ENCODE measurements at places on chromosomes 5 and 9.

GRCh38 chr9:137278721-137279711 is 1.5 kb downstream of the TOR4A start:
- DNase-seq, result no peak

- no peak for DNase-seq
Observed at GRCh38 chr5:136034984-136035383, 6.2 kb downstream of the TGFBI start.

- no peak for DNase-seq
Observed at GRCh38 chr9:71858812-71859211, 52.2 kb downstream of the ABHD17B start.

DNA sequence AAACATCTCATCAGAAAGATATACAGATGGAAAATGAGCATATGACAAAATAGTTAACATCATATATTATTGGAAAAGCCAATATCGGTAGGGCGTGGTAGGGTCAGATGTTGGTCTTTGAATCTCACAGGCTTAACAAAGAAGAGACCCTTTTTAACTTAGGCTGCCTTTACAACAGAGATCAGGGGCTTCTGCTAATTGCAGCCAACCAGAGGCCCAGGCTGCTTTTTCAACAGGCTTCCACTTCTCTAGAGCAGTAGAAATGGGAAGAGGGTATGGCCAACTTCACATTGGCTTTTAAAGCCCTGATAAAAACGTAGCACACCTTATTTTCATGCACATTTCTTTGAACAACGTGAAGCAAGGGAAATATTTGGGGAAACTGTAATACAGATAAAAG is 764.3 kb upstream of the CTNND2 start:
- no peak for DNase-seq

DNA sequence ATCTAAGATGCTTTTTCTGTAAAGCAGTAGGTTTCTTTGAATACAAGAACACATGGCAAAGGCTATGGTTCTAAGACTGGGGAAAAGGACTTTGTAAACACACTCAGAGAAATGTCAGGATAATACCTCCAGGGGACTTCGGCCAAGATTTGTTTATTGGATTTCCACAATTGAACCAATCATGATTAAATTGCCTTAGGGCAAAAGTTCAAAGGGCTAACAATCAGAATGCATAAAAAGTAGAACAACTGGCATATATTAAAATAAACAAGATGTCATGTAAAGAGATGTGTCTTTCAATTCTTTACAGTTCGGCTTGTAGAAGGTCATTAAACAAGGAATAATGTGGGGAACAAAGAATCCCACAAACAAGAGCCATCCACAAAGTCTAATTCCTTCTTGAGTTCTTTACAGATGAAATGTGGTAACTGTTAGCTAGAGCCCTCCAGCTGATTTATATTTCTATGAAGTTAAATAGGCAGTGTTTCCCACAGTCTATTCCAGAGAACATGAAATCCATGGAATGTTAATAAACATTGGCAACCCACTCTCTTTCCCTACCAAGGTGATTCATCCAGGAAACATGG is 565.5 kb downstream of the ZNF608 start:
- no peak for DNase-seq

- no peak for DNase-seq
Observed at GRCh38 chr5:149224282-149224681, 47.4 kb upstream of the AFAP1L1 start.

DNA sequence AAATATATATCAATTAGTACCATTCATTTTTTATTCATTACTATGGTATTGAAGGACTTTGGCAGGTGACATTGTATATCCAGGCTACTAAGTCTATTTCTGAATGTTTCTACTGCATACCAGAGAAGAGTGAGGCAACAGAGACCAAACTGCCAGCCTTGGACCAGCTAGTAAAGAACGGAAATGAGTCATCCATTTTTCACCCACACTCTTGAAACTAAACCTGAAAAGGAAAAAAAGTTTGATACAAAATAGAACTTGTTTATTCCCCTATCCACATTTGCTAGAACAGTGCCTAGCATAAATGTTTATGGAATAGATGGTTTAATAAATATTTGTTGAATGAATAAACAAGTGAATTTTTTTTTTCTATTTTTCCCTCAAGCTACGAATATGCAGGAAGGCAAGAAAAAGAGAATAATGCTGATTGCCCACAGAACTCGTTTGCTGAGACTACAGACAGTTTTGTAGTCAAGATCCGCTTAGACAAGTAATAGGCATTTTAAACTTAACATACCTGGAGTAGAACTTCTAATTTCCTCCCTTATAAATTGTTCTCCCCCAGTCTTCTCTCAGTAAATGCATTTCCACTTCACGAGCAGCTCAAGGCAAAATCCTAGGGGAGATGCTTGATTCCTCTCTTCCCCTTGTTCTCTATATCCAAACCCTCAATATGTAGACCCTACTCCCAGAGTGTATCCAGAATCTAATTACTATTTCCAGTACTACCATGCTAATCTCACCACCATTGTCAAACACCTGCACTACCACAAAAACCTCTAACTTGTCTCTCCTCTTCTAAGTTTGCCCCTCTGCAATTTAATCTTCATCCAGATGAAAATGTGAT is 146.2 kb upstream of the RASA1 start:
- DNase-seq, result peak; percentile 91

DNA sequence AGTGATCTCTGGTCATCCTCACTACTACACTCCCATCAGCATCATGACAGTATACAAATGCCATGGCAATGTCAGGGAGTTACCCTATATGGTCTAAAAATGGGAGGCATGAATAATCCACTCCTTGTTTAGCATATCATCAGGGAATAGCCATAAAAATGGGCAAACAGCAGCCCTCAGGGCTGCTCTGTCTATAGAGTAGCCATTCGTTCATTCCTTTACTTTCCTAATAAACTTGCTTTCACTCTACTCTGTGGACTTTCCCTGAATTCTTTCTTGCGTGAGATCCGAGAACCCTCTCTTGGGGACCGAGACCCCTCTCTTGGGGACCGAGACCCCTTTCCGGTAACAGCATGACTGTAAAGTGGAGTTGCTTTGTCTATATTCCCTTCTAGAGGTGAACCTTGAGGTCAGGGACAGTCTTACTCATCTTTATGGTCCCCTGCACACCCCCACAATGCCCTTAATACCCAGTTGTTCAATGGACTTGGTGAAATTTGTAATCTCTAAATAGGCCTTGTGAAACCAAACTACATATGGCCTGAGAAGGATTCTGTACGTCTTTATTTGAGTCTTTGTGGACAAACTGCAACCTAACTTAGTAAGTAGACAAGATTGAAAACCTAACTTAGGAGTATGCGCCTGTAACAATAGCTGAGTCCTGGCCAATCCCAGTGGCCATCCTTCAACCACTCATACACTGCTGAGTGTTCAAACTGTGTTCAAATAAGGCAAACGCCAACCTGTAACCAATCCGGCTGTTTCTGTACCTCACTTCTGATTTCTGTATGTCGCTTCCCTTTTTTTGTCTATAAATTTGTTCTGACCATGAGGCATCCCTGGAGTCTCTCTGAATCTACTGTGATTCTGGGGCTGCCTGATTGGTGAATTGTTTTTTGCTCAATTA is 32.3 kb upstream of the UBTD2 start:
- DNase-seq, result no peak

GRCh38 chr5:41122459-41122858 is 51.3 kb upstream of the MROH2B start:
- DNase-seq, result no peak

- DNase-seq, result no peak
Observed at GRCh38 chr5:112068593-112068992, 311.6 kb upstream of the NREP start.

GRCh38 chr9:6829536-6829935 is 71.8 kb downstream of the KDM4C start:
- DNase-seq, result no peak

GRCh38 chr5:132380047-132380446 is 10.5 kb downstream of the SLC22A5 start:
- no peak for DNase-seq

- no peak for DNase-seq
Observed at GRCh38 chr9:100838857-100839256, 189.7 kb upstream of the PLPPR1 start.

DNA sequence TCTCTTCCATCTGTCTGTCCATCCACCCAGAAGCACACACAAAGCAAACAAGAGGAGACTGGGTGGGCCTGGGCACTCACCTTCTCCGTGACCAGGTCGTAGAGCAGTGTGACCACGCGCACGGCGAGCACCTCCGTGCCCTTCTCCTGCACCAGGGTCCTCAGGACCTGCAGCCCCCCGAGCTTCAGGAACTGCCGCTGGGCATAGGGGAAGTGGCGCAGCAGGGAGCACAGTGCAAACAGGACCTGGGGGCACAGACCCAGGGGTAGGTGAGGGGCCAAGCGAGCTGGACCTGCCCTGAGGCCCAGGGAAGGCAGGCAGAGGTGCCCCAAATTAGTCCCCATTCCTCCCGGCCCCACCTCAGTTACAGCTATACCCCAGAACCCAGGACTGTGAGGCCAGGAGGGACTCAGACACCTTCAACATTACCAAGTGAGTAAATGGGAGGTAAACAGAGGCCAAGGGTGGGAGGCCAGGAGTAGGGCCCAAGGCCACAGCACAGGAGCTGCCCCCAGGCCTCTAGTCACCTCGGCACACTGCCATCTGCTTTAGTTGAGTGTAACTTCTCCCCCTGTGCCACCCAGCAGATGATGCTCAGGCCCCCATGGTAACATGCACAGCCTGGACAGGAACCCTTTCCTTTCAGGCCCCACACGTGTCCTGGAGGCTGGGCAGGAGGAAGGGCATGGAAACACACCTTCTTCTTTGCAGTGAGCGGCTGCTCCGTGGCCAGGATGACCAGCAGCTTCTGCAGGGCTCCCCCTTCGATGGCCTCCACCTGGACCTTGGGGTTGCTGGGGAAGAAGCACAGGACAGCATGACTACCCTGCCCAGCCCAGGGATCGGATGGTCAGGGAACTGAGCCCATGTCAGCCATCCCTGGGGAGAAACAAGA is 76.2 kb upstream of the LRRTM2 start:
- DNase-seq, result no peak

DNA sequence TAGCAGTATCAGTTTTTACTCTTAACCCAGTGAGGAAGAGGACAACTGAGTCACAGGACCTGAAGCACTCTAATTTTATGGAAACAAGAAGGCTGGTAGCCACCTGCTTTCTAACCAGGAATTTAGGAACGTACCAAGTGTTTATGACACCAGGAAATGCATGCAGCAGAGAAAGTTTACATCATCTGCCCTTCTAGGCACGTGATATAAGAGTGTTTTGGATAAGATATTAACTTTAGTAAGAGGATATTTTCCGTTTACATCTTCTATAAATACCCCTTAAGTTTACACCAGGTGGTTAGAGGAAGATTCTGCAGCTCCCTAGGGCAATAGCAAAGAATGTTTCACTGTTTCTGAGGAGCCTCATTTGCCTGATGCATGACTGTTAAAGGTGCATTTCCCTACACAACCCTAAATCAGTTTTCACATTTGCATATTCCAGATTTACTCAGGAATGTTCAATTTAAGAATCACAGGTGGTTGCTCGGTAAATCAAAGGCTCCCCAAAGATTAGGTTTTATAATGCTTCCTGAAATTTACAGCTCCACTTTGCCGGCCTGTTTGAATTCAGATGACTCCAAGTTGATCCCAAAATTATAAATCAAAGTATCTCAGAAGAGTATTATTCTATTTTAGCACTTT is 1.8 kb downstream of the TSC1 start:
- no peak for DNase-seq

DNA sequence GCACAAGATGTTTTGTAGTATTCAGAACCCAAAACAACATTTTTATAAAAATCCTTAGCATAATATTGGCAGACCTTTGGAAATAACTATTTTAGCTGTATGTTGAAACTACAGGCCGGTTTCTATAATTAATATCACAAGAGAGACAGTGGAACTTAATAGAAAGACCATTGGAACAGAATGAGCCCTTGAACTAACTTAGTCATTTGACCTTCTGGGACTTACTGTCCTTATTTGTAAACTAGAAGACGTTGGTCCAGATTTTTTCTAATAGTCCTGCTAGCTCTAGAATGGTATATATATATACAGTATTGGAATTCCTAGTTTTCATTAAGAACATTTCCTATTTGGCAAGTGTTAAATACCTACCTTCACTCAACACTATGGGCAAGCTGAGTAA is 69.5 kb upstream of the ALDH1A1 start:
- DNase-seq, result no peak

GRCh38 chr5:31453522-31453921 is 78.4 kb downstream of the DROSHA start:
- DNase-seq, result no peak

DNA sequence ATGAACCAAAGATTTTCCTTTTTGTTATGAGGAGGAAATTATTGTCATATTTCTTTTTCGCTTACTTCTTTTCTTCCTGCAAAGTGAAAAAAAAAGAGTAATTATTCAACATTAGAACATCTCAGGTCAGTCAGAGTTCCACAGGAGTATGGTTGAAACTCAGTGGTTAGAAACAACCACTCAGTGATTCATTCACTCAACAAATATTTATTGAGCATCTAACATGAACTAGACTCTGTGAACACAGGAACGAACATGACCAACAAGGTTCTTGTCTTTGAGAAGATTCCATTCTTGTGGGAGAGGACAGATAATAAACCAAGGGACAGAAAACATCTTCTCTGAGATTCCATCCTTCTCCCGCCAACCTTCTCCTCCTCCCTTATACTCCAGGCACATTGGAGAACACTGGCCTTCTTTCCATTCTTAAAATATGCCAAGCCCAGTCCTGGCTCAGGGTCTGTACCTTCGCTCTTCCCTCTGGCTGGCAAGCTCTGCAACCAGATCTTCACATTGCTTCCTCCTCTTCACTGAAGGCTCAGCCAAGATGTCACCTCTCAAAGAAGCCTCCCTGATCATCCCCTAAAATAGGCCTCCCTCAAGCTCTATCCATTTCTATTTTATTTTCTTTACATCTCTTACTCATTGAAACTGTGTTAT is 6.8 kb upstream of the GRAMD2B start:
- no peak for DNase-seq

- no peak for DNase-seq
Observed at GRCh38 chr9:120236596-120236995, 343.4 kb downstream of the CDK5RAP2 start.

GRCh38 chr9:113956901-113957300 is 80.8 kb downstream of the ZNF618 start:
- DNase-seq, result no peak

DNA sequence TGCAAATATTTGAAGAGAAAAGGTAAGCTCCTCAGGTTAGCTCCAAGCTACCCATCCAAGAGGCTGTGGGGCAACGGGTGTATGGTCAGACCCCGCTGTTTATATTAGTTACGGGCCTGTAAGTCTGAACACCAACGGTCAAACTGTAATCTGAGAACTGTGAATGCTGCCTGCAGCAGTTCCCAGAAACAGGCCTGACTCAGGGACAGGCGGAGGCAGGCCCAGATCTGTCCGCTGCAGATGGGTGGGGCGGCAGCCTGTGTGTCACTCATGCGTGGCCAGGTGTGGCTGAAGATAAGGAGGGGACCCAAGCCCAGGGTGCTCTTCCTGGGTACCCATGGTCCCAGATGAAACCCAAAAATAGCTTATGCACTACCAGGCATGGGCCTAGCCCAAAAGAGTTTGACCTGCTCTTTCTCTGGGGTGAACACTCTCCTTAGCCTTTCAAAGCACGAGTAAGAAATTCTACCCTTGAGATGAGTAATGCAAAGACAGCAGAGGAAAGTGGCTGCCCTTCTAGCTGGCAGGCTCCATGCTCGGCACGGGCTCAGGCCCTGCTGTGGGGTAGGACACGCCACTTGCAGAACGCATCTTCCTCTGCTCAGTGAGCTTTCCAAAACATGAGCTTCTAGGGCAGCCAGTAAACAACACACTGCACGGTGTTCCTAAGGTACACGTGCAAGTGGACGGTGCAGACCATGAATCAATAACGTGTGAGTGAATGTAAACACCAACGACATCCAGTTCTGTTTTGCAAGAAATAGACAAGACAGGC is 9.1 kb downstream of the UBAC1 start:
- no peak for DNase-seq

Measured in inflammatory macrophage treated with lipopolysaccharide for 4 hours (primary cell).